T-helper 2 cell treated with Interferon-gamma antibody and Interleukin-4, amounts not matched to agents 5 μg/mL and 100 μg/mL, for 36 hours (primary cell): ENCODE measurements at places on chromosomes 12 and 14.

DNA sequence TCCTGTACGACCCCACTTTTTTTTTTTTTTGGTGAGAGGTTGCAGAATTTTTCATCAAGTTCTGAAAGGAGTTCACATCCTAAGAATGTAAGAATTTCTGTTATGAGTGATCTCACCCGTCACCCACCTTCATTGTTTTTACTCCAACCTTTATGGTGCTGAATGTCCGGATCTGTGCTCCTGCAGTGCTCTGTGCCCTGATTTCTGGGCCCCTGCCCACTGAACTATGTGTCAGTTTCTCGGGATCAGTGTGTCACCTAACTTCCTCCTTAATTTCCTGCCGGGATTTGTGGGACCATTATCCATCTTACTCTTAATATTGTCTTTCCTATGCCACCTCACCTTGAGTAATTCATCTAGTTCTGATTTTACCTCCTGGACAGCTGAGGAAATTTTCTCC, 11.6 kb downstream of the RASSF8 start:
- H3K4me1 ChIP-seq = no peaks in the 10 kb centered on the region
- H3K4me3 ChIP-seq = no peak overlapping the region
- H3K27ac ChIP-seq = no peak overlapping the region
- no peaks in the 10 kb centered on the region for H3K36me3 ChIP-seq

DNA sequence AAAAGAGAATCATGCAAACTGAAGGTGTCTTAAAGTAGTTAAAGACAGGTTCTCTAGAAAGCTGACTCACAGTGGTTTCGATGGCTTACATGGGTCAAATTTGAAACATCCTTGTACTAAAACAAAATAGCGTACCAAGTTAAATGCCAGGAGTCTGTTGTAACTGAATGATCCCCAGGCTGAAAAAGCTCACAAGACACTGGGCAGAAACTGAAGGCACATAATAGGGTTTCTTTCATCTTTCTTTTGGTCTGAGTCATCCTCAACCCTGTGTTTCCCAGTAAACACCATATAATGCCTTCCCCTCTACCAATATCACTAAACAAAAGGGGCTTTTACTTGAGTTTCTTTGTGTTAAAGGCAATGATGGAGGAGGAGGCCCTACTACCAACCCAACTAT, 12.8 kb downstream of the ZFYVE1 start:
- H3K27ac ChIP-seq = peak overlapping the region; percentile 39
- H3K36me3 ChIP-seq = peaks cover 32% of the 10 kb centered on the region
- no peaks in the 10 kb centered on the region for H3K27me3 ChIP-seq
- DNase-seq = peak; percentile 46

DNA sequence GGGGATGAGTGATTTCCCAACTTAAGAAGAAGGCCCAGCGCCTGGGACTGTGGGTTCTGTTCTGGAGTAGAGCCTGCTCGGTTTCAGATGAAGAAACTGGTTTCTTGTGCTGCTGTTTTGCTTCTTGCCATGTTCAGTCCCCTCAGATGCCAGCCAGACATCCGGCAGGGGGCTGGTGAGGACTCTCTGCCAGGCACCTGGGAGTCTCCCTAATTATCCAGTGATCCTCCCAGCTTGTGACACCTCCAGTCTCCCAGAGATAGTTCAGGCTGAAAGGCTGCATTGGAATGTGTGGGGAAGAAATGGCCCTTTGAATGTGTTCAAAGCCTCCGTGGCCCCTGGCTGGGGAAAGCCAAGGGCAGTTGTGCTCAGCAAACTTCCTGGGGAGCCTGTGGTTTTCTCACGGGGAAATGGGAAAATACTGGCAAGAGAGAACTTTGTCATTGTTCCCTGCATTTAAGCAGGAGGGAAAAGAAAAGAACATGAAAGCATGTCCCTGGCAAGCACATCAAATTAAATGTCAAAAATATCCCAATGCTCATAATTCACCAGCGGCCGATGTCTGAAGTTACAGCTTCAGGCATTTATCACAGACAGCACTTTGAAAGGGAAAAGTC, 8.5 kb upstream of the SERPINA12 start:
- H3K4me1 ChIP-seq = no peaks in the 10 kb centered on the region
- no peaks in the 10 kb centered on the region for H3K27me3 ChIP-seq
- no peak overlapping the region for H3K27ac ChIP-seq
- DNase-seq = no peak
- no peak overlapping the region for H3K4me3 ChIP-seq

- H3K36me3 ChIP-seq = no peaks in the 10 kb centered on the region
- H3K27me3 ChIP-seq = peaks cover 20% of the 10 kb centered on the region
- H3K4me1 ChIP-seq = no peaks in the 10 kb centered on the region
Measured at GRCh38 chr12:10182354-10183049, 3.7 kb downstream of the TMEM52B start.

- no peaks in the 10 kb centered on the region for H3K36me3 ChIP-seq
- peak overlapping the region; percentile 27 for H3K4me3 ChIP-seq
- H3K27me3 ChIP-seq = peaks cover 26% of the 10 kb centered on the region
- H3K4me1 ChIP-seq = no peaks in the 10 kb centered on the region
- H3K27ac ChIP-seq = no peak overlapping the region
Measured at GRCh38 chr14:104863923-104864266, 1.2 kb upstream of the CEP170B start.

DNA sequence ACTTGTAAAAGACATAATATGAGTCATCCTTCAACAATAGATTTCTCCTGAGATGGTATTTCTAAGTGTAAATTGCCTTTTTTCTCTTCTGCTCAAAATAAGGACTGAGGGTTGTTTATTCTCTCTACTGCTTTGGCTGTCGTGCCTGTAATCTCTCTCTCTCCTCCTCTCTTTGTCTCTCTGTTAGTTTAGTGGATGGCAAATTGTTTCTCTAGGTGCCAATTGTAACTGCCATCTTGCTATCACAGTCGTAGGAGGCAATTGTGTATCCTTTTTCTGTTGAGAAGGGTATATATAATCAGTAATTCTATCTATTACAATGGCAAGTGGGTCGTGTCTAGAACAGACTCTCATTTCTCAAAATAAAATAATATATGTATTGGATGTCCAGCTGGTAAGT, 545.0 kb upstream of the FBXO33 start:
- no peaks in the 10 kb centered on the region for H3K27me3 ChIP-seq
- no peak for DNase-seq
- H3K36me3 ChIP-seq = no peaks in the 10 kb centered on the region
- no peaks in the 10 kb centered on the region for H3K4me1 ChIP-seq

DNA sequence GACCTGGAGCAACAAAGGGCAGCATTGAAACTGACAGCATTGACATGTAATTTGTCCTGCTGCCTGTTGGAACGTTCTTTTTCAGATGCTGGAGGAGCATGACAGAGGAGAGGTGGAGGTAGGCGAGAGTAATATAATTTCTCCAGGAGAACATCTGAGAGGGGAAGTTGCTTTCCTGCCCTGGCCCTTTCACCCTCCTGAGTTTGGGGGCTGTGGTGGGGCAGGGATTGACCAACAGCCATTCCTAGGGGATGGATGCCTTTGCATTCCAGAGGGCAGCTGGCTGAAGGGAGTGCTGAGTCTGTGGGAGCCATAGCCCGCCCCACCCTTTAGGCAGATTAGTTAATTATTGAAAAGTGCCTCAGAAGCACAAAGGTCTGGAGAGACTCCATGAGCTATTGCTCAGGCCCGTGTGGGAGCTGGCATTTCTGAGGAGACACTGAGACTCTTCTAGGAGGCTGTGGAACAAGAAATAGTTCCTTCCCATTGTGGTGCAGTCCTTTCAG, 73.5 kb downstream of the ARF6 start:
- H3K27me3 ChIP-seq = no peaks in the 10 kb centered on the region
- H3K27ac ChIP-seq = no peak overlapping the region
- H3K4me1 ChIP-seq = peaks cover 30% of the 10 kb centered on the region
- no peak for DNase-seq

DNA sequence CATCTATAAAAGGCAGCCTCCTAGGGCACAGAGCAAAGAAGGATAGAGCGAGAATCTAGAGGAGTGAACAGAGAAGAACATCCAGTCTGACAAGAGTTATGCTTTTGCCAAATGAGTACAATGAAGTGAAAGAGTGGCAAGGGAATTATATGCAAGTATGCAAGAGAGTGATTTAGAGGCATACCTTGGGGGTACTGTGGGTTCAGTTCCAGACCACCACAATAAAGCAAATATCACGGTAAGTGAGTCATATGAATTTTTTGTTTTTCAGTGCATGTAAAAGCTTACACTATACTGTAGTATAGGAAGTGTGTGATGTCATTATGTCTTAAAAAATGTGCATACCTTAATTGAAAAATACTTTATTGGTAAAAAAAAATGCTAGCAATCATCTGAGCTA, 101.4 kb downstream of the SLC38A1 start:
- no peak overlapping the region for H3K4me3 ChIP-seq
- H3K36me3 ChIP-seq = peaks cover 2% of the 10 kb centered on the region
- H3K4me1 ChIP-seq = peaks cover 2% of the 10 kb centered on the region
- DNase-seq = no peak
- H3K27ac ChIP-seq = no peak overlapping the region
